GM23248 (cell line): ENCODE measurements at places on chromosomes 5 and 9. TPM values are rescaled to one million over a fixed set of nuclear protein-coding genes. Genes with fewer than 3 reads are reported as not detected.

GRCh38 chr5:137090721-137091120 lies 408.4 kb downstream of the SPOCK1 start:
- DNase-seq = no peak

The PCA3 gene
- not detected in 2 replicates for total RNA-seq

GRCh38 chr5:374631-375335 lies 53.3 kb downstream of the AHRR start:
- no peak for DNase-seq

The KIF4B gene
- not detected in 2 replicates for total RNA-seq

GRCh38 chr5:111278858-111279504 lies 54.8 kb downstream of the CAMK4 start:
- peak; percentile 13 for DNase-seq

The C9orf152 gene
- not detected in 2 replicates for total RNA-seq

GRCh38 chr9:6068983-6069382 lies 53.6 kb upstream of the RANBP6 start:
- no peak for DNase-seq

The C9orf72 gene
- 4.0 and 5.1 TPM in 2 replicates for total RNA-seq

GRCh38 chr5:40879163-40879942 lies 29.9 kb upstream of the C7 start:
- peak; percentile 59 for DNase-seq

- DNase-seq = no peak
Measured at GRCh38 chr5:154406826-154407225, 39.0 kb upstream of the SAP30L start.

GRCh38 chr9:70964861-70965260 lies 156.6 kb downstream of the TRPM3 start:
- no peak for DNase-seq

The FAM219A gene
- 9.1 and 12.3 TPM in 2 replicates for total RNA-seq

- peak; percentile 85 for DNase-seq
Measured at GRCh38 chr5:91072881-91073280, 310.2 kb downstream of the ARRDC3 start.

DNA sequence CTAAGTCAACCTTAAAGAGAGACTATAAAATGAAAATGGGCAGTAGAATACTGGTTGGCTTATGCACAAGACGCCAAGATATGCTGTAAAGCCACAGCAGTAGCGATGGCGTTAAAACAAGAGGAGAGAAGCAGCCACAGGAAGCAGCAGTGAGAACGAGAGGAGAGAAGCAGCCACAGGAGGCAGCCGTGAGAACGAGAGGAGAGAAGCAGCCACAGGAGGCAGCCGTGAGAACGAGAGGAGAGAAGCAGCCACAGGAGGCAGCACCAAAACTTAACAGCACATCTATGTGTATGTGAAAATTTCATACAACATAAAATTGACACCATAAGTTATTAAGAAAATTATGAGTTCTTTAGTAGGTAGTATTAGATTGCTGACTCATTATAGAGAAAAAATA lies 2318.6 kb upstream of the ACO1 start:
- DNase-seq = no peak

DNA sequence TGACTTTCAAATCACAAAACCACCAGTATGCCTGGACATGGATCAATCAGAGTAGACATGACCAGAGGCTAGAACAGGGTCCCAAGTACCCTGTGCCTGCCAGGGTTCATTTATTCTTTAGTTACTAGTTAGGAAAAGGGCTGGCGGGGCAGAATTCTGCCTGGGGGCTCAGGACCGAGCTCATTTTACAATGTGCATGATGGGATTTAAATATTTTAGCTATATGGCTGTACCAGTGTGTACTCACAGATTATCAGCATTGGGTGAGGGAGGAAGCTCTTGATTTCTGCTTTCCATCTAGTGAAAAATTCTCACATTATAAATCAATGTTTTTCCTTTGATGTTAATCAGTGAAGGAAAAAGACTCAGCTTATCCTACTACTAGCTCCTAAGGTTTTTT lies 1511.1 kb downstream of the EFNA5 start:
- DNase-seq = no peak

- no peak for DNase-seq
Measured at GRCh38 chr5:132663771-132664695, 6.1 kb downstream of the IL13 start.

DNA sequence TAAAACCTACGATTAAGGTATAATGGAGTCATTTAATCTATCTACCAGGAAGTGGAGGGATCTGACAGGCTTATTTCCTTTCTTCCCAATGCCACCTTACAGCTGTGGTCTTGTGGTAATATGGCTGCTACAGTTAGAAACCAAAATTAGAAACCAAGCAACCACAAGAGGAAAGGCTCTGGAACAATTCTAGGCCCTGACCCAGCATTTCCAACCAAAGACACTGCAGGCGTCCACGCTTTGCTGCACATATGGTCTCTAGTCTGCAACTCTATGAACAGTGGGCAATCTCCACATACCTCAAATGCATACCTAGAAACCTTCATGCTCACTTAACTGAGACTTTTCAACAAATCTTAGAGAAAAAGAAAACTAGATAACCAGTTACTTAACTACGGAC lies 339.1 kb downstream of the NFIB start:
- no peak for DNase-seq

The FABP6 gene
- not detected in 2 replicates for total RNA-seq

DNA sequence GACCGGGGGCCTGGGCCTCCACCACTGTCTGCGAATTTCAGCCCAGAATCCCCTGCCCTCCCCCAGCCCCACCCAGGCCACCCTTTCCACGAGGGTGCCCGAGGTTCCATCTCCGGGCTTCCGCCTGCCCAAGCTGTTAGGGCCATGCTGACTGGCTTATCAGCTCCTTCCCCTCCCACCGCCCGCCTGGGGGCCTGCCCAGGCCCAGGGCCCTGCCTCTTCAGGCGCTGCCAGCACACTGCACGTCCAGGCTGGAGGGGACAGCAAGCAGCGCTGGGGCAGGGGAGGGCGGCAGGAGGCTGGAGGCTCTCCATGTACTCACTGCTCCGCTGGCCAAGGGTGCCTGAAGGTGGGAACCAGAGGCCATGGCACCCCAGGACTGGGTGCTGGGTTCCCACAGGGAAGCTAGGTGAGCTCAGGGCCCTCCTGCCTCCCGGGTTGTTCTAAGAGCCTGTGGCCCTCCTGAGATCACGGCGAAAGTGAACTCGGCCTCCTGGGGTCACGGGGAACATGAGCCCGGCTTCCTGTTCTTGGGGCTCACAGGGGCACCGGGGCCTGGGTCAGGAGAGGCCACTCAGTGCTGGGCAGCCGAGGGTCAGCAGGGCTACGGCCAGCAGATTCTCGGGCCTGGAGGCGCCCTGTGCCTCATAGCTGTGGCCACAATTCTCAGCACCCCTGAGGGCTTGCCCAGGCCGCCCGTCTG lies 57.7 kb upstream of the EGFL7 start:
- DNase-seq = no peak

- no peak for DNase-seq
Measured at GRCh38 chr9:132127888-132128534, 33.8 kb upstream of the NTNG2 start.

DNA sequence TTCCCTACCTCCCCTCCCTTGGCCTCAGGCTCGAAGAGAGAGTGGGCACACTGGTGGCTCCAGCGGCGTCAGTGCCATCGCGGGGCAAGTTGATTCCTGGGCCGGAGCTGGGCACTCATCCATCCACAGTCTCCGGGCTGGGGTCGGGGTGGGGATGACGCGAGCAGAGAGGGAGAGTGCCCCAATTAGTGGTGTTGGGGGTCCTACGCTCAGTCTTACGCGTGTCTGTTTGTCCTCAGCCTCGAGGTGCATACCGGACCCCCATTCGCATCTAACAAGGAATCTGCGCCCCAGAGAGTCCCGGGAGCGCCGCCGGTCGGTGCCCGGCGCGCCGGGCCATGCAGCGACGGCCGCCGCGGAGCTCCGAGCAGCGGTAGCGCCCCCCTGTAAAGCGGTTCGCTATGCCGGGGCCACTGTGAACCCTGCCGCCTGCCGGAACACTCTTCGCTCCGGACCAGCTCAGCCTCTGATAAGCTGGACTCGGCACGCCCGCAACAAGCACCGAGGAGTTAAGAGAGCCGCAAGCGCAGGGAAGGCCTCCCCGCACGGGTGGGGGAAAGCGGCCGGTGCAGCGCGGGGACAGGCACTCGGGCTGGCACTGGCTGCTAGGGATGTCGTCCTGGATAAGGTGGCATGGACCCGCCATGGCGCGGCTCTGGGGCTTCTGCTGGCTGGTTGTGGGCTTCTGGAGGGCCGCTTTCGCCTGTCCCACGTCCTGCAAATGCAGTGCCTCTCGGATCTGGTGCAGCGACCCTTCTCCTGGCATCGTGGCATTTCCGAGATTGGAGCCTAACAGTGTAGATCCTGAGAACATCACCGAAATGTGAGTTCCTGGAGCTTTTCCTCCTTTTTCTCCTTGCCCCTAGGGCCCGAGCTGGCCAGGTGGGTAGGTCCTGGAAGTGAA lies 861 bp downstream of the NTRK2 start:
- DNase-seq = peak; percentile 24

The ARAP3 gene
- 2.2 and 3.9 TPM in 2 replicates for total RNA-seq

- peak; percentile 34 for DNase-seq
Measured at GRCh38 chr5:107704681-107705401, 34.1 kb upstream of the EFNA5 start.

GRCh38 chr9:137302449-137303150 lies 529 bp upstream of the NRARP start:
- peak; percentile 75 for DNase-seq

DNA sequence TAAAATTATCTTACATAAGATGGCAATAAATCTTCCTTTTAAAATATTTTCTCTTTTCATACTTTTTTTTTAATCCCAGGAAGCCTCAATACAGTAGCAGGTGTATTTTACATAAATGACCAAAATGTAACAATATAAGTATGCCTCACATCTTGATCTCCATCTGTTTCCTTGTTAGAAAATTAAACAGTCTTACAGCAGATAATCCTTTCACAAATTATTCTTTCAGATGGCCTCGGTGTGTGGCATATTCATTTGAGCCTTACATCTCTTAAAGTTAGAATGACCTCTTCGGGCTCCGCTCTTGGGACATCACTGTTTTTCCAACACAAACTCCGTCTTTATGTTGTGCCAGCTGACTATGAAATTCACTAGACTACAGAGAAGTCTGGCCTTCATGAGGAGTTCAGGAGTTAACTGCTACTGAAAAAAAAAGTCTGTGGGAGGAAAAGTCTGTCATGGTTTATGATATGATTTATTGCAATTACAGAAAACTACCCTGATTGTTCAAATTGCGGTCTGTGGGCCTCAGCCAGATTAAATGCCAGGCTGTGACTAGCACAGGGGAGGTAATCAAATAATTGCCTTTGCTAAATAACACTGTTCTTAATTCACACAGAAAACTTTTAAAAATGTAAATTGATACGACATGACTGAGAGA lies 292.9 kb upstream of the PUM3 start:
- DNase-seq = peak; percentile 2

GRCh38 chr5:133219296-133219695 lies 167.5 kb downstream of the HSPA4 start:
- no peak for DNase-seq

The PFN3 gene
- total RNA-seq = not detected in 2 replicates

GRCh38 chr5:9699681-9700080 lies 69.5 kb upstream of the TAS2R1 start:
- DNase-seq = peak; percentile 45

DNA sequence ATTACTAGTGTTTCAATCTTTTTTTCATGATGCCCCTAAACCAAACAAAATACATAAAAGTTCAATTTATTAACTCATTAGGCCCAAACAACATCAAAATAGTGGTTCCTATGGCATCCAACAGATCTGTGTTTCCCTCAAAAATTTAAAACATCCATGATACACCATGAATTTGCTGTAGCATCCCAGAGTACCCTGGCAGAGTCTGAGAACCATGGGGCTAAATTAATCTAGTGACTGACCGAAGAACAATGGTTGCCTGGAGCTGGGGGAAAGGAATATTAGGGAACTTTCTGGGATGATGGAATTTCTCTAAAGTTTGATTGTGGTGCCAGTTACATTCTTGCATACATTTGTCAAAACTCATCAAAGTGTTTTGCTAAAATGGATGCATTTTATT lies 79.5 kb upstream of the TRIO start:
- peak; percentile 5 for DNase-seq
